ENCODE measurements at places on chromosomes 2 and 18.

DNA sequence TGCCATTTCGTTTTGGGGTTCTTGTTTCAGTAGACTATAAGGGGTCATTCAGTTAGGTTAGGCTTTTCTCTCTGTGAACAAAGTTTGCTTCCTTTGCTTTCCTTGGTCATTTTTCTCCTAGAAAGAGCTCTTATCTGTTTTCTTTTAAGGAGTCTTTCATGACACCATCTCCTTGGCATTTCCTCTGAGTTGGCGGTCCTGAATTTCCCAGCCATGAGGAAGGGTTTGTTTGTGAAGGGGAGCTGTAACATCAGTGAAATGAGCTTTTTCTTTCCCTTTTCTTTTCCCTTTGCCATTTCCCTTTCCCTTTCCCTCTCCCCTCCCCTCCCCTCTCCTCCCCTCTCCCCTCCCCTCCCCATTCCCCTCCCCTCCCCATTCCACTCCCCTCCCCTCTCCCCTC lies 61.7 kb downstream of the MAP4K4 start:
- no peak for DNase-seq

GRCh38 chr2:231717281-231718171 lies 9.2 kb downstream of the PTMA start:
- peak; percentile 96 for DNase-seq

DNA sequence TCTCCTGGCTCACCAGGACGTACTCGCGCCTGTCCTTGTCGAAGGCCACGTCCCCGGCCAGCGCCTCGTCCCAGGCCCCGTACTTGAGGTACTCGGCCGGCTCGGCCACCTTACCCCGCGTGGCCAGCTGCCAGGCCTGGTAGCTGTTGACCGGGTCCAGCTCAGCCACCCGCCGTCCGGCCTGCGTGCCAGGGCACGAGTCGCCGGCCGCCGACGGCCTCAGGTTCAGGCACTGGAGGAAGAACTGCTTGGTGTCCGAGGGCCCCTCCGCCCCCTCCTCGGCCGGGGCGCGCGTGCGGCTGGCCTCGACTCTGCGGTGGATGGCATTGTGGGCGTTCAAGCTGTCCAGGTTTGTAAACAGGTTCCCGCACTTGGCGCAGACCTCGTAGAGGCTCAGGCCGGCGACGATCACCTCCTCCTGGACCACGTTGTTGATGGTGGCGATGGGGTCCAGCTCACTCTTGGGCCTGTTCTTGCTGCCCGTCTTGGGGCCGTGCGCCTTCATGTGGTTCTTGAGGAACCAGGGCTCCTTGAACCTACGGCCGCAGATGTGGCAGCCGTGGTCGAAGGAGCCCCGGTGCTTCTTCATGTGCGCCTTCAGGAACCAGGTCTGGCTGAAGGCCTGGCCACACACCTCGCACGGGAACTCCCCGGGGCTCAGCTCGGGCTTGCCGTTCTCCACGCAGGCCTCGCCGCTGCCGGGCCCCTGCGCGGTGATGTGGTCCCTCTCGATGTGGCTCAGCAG lies 53.2 kb downstream of the ZNF516 start:
- DNase-seq: no peak

- no peak for DNase-seq
Observed at GRCh38 chr2:127984551-127984950, 43.3 kb downstream of the SAP130 start.

DNA sequence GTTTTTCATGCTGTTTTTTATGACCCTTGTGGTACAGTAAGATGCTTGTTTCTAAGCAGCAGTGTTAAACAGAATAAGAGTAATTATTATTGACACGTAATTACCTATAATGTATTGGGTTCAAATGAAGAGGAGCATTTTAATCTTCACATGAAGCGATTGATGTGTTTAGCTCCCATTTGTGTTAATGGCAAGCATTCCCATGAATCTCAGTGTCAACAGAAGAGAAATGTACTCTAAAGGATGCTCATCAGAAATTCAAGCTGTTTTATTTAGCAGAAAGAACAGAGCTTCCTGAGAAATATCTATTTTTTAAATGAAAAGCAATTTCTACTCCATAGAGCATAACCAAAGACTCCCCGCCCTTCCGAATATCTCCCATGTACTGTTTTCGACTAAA lies 341.3 kb upstream of the LINC00305 start:
- DNase-seq: no peak

DNA sequence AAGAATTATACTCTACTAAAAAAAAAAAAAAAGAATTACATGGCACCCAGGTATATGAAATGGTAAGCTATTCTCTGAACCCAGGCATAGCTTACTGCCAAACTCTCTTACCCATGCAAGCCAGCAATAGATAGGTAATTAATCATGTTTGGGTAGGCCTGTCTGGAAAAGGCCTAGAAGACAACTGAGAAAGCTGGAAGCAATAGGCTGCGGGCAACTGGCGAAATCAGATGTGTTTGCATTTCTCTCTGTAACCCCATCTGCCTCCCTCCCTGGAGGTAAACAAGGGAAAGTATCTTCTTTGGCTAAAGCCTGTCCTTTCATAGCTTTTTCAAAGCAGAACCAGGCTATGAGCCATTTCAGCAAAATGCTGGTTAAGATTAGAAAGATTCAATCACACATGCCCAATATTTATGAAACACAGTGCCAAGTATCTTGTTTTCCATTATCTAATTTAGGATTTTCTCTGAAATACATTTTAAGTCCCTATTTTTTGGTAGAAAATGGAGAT lies 934.8 kb upstream of the DDX18 start:
- DNase-seq: no peak

DNA sequence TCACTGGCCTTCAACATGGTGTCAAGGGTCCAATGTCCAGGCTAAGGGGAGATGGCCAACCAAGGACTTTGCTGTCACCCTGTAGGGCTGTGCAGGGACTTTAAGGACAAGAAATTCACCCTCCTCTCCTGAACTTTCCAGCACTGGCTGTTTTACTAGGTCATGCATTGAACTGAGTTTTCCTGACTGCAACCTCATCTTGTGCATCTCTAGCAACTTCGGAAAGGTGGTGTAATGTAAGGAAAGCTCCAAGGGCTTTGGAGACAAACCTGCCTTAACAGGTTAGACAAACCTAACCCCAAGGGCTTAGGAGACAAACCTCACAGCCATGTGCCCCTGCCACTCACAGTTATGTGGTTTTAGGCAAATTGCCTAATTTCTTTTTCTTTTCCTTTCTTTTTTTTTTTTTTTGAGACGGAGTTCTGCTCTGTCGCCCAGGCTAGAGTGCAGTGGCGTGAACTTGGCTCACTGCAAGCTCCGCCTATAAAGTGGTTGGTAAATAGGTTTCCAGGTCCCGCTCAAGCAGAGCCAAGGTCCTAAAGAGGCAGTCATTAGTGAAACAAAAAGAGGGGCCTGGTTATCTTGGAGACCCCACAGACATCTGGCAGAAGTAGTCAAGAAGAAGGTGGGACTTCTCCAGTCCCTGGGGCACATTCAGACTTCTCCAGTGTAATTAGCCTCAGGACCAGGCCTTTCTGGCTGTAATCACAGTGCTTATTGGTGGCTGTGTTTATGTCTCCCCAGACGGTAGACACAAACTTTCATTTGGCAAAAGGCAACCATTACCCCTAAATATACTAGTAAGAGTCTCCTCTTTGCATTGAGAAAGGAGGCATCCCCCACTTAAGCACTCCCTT lies 37.6 kb upstream of the PMAIP1 start:
- DNase-seq: peak; percentile 76

- no peak for DNase-seq
Observed at GRCh38 chr2:56369316-56369715, 185.5 kb downstream of the CCDC85A start.

GRCh38 chr2:86056590-86057331 lies 48.9 kb downstream of the POLR1A start:
- no peak for DNase-seq

DNA sequence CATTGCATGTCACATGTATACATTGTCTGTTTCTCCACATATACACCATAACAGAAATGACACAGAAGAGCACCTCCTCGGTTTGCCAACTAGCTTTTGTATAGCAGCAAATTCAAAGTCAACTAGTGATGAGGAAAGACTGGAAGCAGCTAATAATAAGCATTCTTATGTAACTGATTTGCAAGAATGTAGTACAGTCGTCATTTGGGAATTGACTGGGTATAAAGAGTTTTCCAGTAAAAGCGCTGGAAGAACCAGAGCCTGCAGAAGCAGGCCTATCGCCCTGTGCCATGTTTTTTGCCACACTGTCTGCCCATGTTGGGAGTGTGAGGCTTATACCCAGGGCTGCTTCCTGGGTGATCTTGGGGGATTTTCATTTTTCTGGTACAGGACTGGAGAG lies 310.6 kb downstream of the GBX2 start:
- no peak for DNase-seq

- no peak for DNase-seq
Observed at GRCh38 chr2:24110660-24111303, 12.4 kb downstream of the PFN4 start.

GRCh38 chr2:137888845-137889244 lies 75.4 kb upstream of the HNMT start:
- no peak for DNase-seq

DNA sequence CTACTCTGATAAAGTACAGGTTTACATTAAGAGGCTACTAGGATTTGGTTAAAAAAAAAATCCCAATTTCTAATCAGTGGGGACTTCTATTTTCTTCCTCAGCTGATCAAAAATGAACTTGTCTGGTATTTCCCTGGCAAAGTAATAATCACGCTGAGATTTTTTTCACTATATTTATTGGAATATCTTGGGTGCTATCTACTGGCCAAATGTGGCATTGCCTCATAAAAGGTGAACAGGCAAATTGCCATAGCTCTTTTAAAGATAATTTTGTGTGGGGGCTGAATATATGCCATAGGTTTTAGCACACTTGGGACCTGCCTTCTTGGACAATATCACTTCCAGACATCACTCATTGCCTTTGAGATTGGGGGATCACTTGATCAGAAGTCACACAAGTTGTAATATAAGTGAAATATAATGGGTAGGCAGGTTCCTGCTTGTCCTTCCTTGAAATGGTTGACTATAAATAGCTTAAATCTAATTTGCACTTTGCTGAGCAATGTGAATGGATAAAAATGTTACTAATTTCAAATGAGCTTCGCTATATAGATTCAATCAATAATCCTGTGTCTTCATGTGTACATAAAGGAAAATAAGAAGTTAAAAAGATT lies 7.0 kb upstream of the NXPH2 start:
- DNase-seq: peak; percentile 33

- DNase-seq: no peak
Observed at GRCh38 chr2:160621748-160622147, 128.1 kb upstream of the RBMS1 start.

DNA sequence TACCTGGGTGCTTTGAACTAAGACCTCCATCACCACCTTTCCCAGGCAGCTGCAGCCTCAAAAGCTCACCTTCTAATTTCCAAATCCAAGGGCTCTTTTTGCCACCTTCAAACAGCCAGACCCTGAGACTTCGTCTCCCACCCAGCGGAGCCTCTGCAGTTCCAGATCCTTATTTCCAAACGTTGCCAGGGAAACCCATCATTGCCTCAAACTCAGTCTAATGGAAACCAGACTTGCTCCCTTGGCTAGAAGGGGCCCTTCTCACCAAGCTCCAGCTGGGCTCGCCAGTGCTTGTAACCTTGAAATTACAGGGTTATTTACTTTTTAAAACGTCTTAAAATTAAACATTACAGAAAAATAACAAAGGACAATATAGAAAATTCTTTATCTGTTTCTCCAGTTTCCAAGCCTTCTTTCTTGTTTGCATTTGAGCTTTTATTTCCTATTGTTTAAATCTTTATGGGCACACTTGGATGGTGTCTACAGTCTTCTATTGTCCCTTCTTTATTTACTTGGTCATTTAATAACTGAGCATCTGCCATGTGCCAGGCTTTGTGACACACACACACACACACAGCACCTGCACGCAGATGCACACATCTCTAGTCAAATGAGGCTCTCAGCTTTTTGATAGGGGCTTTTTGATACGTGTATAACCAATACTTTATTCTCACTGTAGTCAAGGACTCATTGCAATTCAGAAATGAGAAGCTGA lies 36.1 kb downstream of the TRPM8 start:
- DNase-seq: no peak

- DNase-seq: no peak
Observed at GRCh38 chr18:49756671-49757362, 56.5 kb downstream of the ACAA2 start.

DNA sequence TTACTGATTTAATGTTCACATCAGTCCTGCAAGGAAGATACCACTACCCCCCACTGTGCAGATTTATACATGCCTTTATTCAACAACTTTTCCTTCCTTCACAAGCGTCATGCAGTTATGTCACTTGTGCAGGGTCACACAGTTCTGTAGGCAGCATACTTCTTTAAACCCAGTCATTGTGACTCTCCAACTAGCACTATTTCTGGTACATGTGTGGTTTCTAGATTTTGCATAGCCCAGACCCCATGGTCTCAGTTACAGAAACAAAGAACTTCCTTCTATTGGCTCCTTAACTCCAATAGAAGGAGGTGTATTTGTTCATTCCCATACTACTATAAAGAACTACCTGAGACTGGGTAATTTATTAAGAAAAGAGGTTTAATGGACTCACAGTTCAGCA lies 333.1 kb downstream of the ZNF516 start:
- DNase-seq: peak; percentile 7

- no peak for DNase-seq
Observed at GRCh38 chr2:241857041-241857541, 1.6 kb downstream of the PDCD1 start.

- DNase-seq: no peak
Observed at GRCh38 chr2:32721376-32721775, 93.5 kb downstream of the TTC27 start.

- no peak for DNase-seq
Observed at GRCh38 chr2:84247532-84247931, 211.5 kb downstream of the SUCLG1 start.

- DNase-seq: no peak
Observed at GRCh38 chr2:15835991-15836688, 104.2 kb upstream of the MYCN start.

GRCh38 chr2:3595985-3596384 lies 1.1 kb downstream of the COLEC11 start:
- DNase-seq: no peak

- no peak for DNase-seq
Observed at GRCh38 chr2:241607162-241607885, 29.6 kb downstream of the THAP4 start.

DNA sequence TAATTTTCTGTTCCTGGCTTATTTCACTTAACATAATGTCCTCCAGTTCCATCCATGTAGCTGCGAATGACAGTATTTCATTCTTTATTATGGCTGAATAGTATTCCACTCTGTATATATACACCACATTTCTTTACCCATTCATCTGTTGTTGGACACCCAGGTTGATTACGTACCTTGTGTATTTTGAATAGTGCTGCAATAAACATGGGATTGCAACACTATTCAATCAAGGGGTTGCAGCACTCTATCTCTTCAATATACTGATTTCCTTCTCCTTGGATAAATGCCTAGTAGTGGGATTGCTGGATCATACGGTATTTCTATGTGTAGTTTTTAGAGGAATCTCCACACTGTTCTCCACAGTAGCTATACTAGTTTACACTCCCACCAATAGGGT lies 61.3 kb downstream of the THADA start:
- no peak for DNase-seq

DNA sequence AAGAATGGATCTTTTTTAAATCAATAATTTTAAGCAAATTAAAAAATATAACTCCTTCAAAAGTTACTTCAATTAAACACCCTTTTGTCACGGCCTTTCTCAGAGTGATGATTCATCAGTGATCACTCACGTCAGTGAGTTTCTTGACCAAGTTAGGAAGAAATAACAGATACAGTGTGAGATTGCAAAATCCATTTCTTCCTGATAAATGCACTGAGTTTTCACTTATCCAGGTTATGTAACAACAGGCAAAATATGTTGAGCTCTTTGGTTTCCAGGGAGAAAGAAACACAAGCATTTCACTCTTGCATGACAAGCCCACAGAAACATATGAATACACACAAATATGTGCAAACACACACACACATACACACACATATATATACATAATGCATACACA lies 195.9 kb upstream of the CYRIA start:
- DNase-seq: no peak

All from OCI-LY7 (cell line).